Stimulated activated CD8-positive, alpha-beta memory T cell treated with anti-CD3 and anti-CD28 coated beads, Interleukin-4, amount 100 ng/mL, for 1 hour (primary cell): ENCODE measurements at places on chromosomes 7 and 10.
A peak's percentile ranks its signal among the peaks of the same experiment; 100 is the strongest.

GRCh38 chr10:131991726-131992125 lies 10.0 kb upstream of the BNIP3 start:
- no peak for DNase-seq

GRCh38 chr10:100043796-100044195 lies 34.0 kb upstream of the DNMBP start:
- no peak for DNase-seq

GRCh38 chr7:4895766-4896165 lies 12.2 kb upstream of the RADIL start:
- no peak for DNase-seq

GRCh38 chr7:129780257-129780973 lies 168.9 kb downstream of the NRF1 start:
- peak; percentile 49 for DNase-seq

- no peak for DNase-seq
These were observed 39.0 kb downstream of the TET1 start for GRCh38 chr10:68598978-68599770.

GRCh38 chr7:131504157-131504899 lies 52.1 kb downstream of the PODXL start:
- DNase-seq, result no peak

DNA sequence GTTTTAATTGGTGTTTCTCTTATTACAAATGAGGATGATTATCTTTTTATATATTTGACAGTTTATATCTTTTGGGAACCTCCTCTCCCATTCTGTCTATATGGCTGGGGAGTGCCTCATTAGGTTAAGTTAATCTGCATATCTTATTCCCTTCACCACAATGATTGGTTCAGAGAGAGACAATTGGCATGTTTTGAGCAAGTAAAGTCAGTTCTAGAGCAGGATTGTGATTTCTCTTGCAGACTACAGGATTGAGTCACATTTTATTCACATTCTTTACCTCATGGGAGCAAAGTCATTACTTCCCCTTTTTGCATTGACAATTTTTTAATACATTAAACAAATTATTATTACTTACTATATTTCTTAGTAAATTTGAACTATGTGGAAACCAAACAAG lies 345.6 kb downstream of the MDFIC start:
- DNase-seq, result no peak

GRCh38 chr7:30927559-30927958 lies 15.9 kb downstream of the AQP1 start:
- no peak for DNase-seq

DNA sequence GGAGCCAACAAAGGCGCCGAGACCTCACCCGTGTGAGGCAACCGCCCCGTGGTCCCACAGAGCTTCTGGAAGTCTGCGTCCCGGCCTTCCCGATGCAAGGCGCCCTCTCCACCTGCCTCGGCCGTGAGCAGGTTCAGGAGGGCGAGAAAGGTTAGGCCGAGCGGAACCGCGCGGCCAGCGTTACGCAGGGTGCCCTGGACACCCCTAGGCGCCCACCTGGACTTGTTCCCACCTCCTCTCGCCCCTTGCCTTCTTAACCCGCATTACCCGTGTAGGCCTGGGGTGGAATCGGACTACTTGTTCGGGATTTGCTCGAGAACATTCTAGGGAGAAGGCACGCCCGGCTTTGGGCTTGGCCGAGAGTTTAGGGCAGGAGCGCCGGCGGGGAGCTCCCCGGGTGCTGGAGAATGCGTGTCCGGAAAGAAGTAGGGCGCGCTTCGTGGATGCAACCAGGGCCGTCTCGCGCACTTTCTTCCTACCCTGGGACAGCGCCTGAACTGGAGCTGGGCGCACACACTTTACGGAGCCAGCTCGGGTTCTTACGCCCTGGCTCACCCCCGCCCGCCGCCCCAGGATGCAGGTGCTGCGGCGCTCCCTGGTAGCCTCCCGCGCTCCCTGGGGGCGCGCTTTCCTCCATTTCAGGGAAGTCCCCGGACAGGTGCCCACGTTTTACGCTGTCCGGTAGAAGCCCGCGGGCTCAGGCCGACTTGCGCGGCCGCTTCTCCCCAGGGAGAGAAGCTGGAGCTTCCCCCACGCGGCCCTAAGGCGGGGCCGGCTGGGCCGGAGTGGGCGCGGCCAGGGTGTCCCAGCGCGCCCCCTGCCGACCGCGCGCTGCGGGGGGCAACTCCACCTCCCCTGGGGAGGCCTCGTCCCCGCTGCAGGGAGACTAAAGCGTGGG lies 74.5 kb downstream of the INSIG1 start:
- no peak for DNase-seq

- no peak for DNase-seq
These were observed 73.3 kb downstream of the ZMIZ1 start for GRCh38 chr10:79142064-79142491.

DNA sequence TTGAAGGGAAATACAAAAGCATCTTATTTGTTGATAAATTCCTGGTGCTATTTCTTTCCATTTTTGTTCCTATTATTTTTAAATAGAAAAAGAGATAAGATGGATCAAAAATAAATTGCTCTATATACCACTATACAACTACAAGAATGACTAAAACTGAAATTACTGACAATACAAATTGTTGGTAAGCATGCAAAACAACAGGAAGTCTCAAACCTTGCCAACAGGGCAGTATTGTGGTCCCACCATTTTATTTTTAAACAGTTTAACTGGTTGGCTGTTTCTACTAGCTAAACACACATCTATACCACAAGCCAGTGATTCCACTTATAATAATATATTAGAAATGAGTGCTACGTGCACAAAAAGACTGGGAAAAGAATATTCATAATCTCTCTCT lies 213.0 kb downstream of the JAZF1 start:
- DNase-seq, result no peak

DNA sequence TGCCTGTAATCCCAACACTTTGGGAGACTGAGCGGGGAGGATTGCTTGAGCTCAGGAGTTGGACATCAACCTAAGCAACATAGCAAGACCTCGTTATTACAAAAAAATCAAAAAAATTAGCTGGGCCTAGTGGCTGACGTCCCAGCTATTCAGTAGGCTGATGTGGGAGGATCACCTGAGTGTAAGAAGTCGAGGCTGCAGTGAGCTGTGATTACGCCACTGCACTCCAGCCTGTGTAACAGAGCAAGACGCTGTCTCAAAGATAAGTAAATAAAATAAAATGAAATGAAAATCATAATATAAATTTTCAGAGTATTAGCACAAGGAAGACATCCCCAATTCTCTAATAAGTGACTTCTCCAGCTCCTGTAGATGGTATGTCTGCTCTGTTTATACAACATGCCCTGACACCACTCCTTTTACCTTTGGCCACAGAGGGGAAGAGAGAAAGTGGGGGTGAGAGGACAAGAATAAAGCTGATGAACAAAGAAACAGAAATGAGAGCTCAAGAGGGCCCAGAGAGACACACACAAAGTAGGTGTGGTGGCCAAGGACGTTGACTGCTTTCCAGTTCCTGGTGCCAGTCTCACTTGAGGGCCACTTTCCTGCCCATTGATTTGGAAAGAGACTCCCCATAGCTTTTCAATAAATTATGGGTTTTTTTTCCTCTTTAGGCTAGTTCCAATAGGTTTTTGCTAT lies 62.9 kb downstream of the PTTG1IP2 start:
- no peak for DNase-seq

DNA sequence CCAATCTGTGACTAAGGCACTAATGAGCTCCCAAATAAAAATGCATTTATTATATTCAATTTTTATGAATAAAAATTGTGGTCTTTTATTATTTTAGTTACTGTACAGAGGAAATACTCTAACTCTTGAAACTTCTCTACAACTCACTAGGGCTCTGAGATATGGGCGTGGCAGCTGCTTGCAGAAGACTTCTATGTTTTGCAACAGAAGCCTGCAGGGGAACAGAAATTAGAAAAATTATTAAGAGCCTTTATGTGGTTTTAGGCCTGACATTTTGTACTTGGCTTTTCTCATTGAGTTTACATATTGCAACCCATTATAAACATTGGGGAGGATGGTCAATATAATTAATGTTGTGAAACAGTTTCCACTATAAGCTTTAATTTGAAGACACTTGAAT lies 581.4 kb downstream of the TNS3 start:
- DNase-seq, result no peak
